Activated CD8-positive, alpha-beta T cell treated with anti-CD3 and anti-CD28 coated beads for 36 hours (primary cell): ENCODE measurements at places on chromosomes 2 and 18. TPM values are rescaled to one million over a fixed set of nuclear protein-coding genes. Genes with fewer than 3 reads are reported as not detected.

GRCh38 chr18:41391616-41392595 is 563.1 kb upstream of the PIK3C3 start:
- no peak overlapping the region for H3K27ac ChIP-seq
- H3K4me3 ChIP-seq: no peak overlapping the region
- H3K4me1 ChIP-seq: no peaks in the 10 kb centered on the region
- H3K36me3 ChIP-seq: no peaks in the 10 kb centered on the region

- no peak overlapping the region for H3K4me3 ChIP-seq
- H3K27ac ChIP-seq: no peak overlapping the region
- DNase-seq: no peak
- H3K36me3 ChIP-seq: no peaks in the 10 kb centered on the region
- no peaks in the 10 kb centered on the region for H3K4me1 ChIP-seq
Measured at GRCh38 chr18:22921772-22922171, 11.4 kb upstream of the RBBP8 start.

DNA sequence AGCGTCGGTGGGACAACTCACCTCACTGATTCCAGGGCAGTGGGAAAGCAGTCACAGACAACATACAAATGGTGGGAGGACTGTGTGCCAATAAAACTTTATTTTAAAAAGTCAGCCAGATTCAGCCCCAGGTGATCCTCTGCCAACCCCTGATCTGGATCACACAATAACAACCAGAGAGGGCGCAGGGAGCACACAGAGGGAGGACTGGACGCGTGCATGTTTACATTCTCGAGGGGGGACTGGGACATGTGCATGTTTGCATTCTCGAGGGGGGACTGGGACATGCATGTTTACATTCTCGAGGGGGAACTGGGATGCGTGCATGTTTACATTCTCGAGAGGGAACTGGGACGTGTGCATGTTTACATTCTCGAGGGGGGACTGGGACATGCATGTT is 209.5 kb downstream of the NDUFA10 start:
- H3K27ac ChIP-seq: no peak overlapping the region
- no peak overlapping the region for H3K4me3 ChIP-seq
- no peaks in the 10 kb centered on the region for H3K4me1 ChIP-seq

DNA sequence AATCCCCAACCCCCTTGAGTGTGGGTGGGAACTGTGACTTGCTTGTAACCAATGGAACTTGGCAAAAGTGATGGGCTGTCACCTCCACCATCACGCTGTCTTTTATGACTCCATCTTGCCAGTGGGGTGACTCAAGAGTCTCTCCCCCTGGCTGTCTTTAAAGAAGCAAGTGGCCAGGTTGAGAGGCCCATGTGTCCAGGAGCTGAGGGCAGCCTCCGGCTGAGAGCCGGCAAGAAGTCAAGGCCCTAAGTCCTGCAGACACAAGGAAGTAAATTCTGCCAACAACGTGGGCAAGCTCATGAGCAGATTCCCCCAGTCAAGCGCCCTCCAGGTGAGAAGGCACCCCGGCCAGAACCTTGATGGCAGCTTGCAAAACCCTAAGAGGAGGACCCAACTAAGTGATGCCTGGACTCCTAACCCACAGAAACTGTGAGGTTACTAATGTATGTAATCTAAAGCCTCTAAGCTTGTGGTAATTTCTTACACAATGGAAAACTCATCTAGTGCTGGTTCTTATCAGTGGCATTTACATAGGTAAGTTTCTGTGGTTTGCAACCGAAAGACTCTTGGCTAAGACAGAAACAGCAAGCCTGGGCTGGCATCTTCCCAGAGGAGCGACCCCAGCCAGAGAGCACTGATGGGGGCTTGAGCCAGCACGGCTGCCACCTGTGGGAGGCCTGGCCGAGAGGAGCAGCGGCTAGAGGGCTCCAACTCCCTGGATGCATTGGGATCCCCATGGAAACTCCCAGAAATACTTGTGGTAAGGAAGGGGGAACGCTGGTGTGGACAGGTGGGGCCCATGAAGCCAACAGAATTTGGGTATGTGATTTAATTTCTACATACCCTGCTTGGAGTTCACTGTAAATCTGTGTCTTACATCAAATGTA is 49.3 kb downstream of the CIB4 start:
- H3K27ac ChIP-seq: no peak overlapping the region
- peak; percentile 28 for DNase-seq

DNA sequence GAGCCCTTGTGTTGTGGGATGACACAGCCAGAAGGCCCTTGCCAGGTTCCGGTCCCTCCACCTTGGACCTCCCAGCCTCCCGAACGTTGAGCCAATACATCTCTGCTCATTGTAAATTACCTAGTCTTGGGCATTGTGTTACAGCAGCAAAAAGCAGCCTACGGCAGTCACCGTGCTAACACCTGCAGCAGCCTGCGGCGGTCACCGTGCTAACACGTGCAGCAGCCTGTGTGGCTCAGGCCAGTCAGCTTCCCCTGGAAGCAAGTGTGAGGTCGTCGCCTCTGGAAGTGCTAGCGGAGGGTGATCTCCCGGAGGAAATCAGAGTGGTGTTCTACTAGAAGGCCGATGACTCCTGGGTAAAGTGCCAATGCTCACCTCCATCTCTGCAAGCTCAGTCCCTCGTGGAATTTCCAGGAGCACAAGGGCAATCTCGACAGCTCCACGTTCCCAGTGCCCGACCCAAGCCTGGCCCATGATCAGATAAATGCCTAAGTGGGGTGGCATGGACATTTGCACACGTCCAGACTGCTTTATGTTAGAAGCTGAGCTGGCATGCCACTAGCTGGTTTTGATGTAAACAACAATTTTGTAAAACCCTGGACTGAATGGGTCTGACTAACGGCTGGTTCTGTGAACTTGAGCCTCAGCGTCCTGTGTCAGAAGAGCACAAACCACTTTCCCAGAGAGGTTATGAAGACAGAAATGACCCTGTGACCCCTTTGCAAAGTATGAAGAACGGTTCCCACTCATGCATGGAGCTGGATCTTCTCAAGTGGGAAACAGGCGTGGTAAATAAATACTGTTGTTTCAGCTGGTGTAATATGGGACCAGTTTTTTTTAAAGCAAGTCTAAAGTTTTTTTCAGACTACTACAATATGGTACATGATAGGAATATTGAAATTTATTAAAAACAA is 11.4 kb upstream of the CNDP1 start:
- H3K4me3 ChIP-seq: no peak overlapping the region
- H3K27ac ChIP-seq: no peak overlapping the region
- H3K27me3 ChIP-seq: no peaks in the 10 kb centered on the region
- no peak for DNase-seq
- H3K4me1 ChIP-seq: no peaks in the 10 kb centered on the region

CNTNAP5 gene
- not detected for total RNA-seq

DNA sequence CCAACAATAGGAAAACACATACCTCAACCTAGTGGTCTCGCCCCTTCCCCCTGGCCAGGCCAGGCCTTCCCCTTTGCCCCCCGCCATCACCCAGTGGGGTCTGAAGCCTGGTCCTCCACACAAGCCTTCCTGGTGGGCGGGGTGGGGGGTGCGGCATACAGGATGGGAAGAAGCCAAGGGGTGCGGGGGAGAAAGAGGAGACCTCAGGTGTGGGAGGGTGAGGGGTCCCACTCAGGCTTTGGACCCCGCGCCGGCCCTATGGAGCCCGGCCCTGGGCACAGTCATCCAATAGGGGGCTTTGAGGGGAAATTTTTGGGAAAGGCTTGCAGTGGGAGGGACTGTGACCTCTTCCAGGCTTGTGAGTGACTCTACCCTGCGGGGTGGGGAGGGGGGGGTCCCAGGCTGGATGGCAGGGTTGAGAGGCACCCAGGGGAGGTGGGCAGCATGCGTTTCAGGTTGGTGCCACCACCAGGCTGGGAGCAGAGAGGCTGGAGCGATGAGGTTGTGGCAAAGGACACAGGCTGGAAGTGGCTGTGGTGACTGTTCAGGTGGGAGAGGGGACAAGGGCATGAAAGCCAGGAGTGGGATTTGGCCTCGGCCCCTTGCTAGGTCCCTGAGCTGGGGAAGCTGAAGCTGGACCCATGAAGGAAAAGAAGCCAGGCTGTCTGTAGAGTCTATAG is 1.3 kb downstream of the SLC66A3 start:
- no peaks in the 10 kb centered on the region for H3K36me3 ChIP-seq
- peak overlapping the region; percentile 75 for H3K4me3 ChIP-seq
- H3K4me1 ChIP-seq: peaks cover 25% of the 10 kb centered on the region
- H3K27me3 ChIP-seq: no peaks in the 10 kb centered on the region

DNA sequence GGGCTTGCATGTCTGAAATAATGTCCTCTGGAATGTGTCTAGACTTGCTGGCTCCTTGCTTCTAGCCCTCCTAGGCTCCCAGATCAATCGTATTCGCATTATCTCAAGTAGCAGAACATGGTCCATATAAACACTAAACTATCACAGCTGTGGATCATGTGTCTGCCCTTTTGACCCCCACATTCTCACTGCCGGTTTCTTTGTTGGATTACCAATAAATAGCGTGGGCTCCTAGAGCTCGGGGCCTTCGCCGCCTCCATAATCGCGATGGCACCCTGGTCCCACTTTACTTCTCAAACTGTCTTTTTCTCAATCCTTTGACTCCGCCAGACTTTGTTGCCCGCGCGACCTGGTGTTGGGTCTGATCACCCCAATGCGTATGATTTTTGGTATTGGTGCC is 6.3 kb upstream of the SCYGR8 start:
- H3K27me3 ChIP-seq: peaks cover 8% of the 10 kb centered on the region
- no peak for DNase-seq
- no peak overlapping the region for H3K27ac ChIP-seq

DNA sequence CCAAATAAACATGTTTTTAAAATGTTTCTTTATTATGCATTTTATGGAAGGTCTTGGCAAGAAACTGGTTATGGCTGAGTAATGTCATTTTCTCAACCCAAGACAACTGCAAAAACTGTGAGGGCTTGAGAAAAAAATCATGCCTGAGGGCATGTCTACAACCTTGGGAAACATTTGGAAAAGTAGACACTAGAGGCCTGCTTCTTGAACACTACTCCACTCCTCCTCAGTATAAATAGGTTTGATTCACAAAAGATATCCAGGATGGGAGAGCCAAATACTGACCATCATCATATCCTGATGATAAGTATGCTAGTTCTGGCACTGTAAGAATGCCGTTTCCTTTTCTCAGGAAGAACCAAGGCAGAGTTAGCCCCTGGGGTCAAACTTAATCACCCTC is 71.1 kb downstream of the OSR1 start:
- H3K27ac ChIP-seq: no peak overlapping the region
- no peak for DNase-seq
- no peak overlapping the region for H3K4me3 ChIP-seq
- no peaks in the 10 kb centered on the region for H3K27me3 ChIP-seq

DNA sequence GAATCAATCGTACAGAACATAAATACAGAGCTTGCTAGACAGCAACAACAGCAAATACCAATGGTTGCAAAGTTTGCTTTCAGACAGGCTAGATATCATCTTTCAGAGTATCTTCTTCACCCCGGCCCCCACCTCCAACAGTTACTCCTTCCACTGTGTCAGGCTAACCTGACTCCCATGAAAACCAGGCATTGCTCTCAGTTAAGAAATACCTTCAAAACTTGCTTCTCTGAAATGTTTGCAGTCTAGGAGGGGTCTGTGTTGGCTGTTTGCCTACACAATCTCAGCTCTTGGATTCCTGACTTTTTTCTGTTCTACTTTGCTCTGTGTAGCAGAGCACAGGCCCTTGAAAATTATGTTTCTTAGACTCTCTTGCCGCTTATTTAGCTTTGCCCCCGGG is 599.5 kb upstream of the SYT4 start:
- no peaks in the 10 kb centered on the region for H3K36me3 ChIP-seq
- H3K4me1 ChIP-seq: no peaks in the 10 kb centered on the region
- H3K4me3 ChIP-seq: no peak overlapping the region
- H3K27me3 ChIP-seq: no peaks in the 10 kb centered on the region
- no peak for DNase-seq
- H3K27ac ChIP-seq: no peak overlapping the region
